ENCODE measurements at places on chromosomes 5 and 9.
A peak's percentile ranks its signal among the peaks of the same experiment; 100 is the strongest.

DNA sequence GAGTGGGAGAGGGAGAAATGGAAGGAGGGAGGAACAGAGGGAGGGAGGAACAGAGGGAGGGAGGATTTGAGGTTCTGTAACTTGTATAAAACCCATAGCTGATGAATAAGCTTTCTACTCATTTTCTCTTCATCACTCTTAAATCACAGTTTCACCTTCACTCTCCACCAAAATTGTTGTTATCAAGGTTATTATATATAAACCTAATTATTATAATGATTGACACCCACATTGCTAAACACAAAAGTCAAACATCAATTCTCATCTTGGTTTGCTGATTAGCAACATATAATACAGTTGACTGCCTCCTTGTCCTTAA lies 229.0 kb upstream of the PAPPA start:
- DNase-seq, result no peak

DNA sequence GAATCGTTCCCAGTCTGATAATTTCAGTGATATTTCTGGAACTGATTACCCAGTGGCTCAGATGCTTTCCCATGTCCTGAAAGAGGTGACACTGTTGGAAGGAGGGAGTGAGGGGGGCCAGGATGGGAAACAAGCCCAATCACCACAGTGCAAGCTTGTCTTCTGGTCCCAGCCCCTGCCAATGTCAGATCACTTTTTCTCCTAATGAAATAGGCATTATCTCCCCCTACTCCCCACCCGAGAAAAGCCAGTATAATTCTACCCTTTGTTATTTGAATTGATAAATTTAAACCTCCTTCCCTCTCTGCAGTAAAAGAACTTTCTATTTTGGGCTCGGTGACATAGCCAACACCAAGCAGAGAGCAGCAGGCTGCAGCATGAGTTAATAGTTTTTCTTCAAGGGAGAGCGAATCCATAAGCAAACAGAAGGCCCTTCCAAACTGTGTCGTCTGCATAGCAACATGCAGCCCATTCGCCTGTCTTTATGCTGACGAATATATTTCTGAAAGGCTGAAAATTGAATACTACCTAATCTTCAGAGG lies 14.6 kb upstream of the PPP2CA start:
- no peak for DNase-seq

DNA sequence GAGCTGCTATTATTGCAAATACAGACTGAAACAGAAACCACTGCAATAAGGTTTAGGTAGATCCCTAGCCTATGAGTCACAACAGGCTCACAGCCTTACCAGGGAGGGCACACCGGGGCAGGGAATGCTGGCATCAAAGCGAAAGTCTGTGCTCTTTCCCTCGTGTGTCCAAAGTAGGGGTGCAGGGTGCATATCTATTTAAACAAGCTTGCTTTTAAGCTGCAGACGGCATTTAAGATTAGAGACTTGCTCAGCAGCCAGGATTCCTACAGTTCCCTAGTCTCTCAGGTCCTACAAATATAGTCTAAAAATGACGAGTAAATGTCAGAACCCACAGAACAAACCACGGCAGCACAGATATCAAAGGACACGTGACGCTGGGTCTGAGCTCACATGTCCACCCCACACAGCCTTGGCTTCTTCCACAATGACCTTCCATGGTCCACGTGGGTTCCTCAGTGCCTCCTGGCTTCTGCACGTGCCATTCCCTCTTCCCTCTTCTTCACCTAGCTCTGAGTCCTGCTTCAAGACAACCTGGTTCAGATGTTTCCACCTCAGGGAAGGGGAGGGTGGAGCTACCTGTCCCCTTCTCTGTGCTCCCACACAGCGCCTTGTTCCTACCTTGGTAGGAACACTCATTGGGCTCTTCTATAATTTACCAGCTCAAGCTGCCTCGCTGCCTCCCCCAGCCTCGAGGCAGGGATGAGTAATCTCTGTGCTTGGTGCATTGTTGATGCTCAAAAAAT lies 193.2 kb downstream of the MAPKAP1 start:
- DNase-seq, result peak; percentile 72

- DNase-seq, result no peak
Observed at GRCh38 chr9:36319806-36320205, 61.6 kb upstream of the GNE start.

DNA sequence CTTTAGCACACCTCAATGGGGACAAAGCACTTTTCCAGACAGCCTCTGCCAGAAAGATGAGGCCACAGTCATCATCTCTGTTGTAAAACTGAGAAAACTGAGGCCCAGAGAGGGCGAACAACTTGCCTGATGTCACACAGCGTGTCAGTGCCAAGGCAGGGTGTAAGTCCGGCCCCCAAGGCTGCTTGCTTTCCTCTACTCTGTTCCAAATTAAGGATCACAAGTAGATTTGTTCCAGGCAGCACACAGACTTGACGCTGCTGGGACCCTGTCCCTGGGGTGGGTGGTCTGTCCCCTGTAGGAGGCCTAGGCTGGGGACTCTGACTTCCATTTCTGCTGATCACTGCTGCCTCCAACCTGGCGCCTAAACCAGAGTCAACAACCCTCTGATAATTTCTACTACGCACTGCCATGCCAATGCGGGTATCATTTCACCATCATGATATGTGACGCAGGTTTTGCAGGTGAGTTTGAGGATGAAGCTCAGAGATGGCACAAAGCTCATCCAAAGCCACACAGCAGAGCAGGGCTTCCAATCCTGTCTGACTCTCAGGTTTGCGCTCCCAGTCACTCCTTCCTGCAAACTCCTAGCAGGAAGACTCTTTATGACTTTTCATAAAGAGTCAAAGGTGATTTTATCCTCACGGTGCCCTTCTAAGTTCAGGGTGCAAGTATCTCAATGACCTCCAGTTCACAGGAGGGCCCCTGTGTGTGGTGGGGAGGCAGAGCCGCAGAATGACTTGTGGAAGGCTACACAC lies 13.5 kb upstream of the RALGDS start:
- no peak for DNase-seq

DNA sequence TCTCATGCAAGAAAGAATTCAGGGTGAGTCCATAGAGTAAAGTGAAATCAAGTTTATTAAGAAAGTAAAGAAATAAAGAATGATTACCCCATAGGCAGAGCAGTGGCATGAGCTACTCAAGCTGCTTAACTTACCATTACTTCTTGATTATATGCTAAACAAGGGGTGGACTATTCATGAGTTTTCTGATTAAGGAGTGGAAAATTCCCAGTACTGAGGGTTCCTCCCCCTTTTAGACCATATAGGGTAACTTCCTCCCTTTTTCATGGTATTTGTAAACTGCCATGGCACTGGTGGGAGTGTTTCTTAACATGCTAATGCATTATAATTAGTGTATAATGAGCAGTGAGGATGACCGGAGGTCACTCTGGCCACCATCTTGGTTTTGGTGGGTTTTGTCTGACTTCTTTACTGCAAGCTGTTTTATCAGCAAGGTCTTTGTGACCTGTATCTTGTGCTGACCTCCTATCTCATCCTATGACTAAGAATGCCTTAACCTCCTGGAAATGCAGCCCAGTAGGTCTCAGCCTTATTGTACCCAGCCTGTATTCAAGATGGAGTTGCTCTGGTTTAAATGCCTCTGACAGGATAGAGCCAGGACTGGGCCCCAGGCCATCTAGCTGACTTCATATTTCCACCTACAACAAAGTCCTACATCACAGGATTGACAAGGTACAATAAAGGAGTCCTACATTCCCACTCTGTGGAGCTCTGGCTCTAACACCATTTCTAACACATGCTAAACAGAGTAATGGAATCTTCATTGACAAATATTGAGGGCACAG lies 186.7 kb downstream of the NXNL2 start:
- no peak for DNase-seq

DNA sequence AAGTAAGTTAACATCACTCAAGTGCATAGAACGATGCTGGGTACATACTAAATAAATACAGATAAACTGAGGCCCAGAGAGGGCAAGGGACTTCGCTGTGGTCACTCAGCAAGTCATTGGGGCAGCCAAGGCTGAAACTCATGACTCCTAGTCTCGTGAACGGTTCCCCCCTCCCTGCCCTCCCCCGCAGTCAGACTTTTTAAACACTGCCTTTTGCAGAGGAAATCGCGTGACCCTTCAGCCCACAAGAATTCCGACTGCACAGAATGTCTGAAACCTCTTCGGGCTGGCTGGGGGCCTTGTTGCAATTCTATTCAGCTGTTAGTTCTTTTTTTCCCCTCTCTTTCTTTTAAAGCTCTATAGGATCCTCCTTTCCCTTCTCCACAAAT lies 28.1 kb downstream of the NEK6 start:
- DNase-seq, result peak; percentile 92

DNA sequence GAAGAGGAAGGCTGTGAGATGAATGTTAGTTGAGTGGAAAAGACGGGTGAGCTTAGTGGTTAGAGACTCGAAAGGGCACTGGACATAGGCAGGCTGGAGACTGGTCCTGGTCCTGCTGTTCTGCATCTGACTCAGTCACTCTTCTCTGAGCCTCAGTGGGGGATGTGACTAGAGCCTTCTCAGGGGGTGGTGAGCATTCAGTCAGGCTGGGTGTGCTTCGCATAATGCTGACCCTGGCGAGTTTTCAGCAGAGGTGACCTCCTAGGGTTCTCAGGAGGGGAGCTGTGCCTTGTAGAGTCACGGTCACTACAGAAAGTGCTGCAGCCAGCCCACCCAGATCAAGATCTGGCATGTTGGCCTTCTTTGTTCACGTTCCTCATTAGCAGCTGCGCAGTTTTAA lies 44.3 kb downstream of the PRRC2B start:
- no peak for DNase-seq

GRCh38 chr5:178416206-178416882 lies 173.8 kb downstream of the COL23A1 start:
- no peak for DNase-seq

GRCh38 chr5:119390404-119390803 lies 34.6 kb downstream of the TNFAIP8 start:
- DNase-seq, result no peak

- no peak for DNase-seq
Observed at GRCh38 chr9:84343111-84343521, 2.6 kb upstream of the SLC28A3 start.

- DNase-seq, result no peak
Observed at GRCh38 chr5:126438267-126438666, 15.1 kb downstream of the GRAMD2B start.

DNA sequence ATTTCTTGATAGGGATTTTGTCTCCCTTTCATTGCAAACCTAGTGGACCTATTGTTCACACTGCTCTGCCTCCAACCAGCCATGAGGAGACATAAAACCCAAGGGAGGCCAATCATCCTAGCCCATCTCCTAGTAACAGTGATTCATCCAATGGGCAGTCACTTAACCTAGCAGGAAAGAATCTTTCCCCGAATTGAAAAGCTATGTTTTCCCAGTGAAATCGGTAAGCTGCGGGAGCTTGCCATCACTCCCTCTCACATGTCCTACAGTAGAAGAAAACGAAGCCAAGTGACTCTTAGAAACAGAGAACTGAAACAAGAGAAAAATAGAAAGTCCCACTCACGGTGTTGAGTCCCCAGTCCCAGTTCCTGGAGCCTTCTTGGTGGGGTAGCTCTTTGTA lies 123.3 kb downstream of the SUSD1 start:
- peak; percentile 45 for DNase-seq

DNA sequence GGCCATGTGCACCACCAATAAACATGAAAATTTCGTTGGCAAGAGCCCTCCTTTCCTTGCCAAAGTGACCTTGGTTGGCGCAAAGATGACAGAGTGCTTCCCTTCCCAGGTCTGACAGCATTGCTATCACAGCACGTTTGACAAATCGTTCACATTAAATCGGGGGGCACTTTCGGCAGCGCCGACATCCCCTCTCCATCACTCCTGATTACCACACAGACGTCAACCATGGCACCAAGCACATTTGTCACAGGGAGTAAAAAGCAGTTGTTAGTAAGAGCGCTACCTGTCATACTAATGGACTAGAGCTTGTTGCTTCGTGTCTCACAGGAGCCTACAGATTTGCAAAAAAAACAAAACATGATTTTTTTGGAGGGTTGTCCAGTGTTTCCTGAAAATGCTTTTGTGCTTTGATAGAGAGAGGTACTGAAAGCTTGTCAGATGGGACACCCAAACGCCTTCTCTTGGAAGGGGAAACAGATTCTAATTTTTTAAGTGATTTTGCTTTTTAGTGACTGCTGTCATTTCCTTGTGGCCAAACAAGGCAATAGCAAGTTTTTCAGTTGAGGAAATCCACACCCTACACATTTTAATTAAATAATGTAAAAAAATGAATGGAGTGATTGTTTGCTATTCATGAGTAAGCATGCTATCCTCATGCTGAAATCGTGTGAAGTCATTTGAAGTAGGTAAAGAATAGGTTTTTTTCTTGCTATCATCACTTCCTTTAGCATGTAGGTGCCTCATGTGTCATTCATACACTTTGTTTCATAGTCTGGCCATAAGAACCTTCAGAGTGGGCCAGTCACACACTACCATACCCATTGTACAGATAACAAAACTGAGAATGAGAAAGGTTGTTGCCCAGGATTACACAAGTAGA lies 682.8 kb upstream of the WWC1 start:
- DNase-seq, result no peak

DNA sequence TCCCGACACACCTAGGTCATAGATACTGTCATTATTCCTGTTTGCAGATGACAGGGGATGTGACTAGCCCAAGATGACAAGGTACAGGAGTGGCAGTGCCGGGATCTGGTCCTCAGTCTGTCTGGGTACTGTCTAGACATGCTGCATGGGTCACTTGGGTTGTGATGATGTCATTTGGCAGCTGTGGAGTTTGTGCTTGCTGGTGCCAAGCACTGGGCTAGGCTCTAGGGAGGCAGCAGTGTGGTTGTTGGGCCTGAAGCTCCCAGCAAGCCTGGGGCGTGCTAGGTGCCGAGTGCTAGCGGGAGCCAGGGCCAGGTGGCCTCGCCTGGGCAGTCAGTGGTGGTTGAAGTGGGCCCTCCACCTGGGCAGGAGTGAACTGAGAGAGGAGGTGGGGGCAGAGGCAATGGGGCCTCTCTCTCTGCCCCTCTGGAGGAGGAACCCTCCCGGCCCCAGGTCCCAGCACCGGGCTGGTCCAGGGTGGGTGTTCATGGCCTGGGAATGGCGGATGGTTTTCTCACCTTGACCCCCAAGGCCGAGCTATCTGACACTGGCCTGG lies 8.8 kb upstream of the ASB6 start:
- no peak for DNase-seq

- no peak for DNase-seq
Observed at GRCh38 chr5:1187234-1187949, 14.0 kb upstream of the SLC6A19 start.

GRCh38 chr9:76369583-76369982 lies 24.6 kb downstream of the RFK start:
- DNase-seq, result no peak

GRCh38 chr5:140073296-140073695 lies 30.2 kb upstream of the NRG2 start:
- DNase-seq, result peak; percentile 11

DNA sequence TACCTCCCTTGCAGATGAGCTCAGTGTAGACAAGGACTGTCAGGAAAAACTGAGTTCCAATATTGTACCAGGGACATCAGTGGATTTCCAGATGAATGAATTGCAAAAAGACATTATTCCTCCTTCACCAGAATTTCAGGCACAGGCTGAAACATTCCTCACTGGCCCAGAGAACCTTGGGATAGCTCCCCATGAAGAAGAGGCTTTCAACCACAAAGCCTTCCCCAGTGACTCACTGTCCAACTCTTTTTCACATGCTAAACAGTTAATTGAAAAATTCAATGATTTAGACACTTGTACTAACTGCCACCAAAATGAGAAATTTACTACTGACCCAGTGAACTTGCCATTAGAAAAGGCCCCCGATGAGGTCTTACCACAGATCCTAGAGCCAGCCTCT lies 144.5 kb downstream of the UNC13B start:
- DNase-seq, result no peak

Data from HCEC 1CT (cell line).